A549 treated with CpdA at 1 μM for 4 hours (cell line): ENCODE measurements at places on chromosomes 12 and 14. TPM values are rescaled to one million over a fixed set of nuclear protein-coding genes. Genes with fewer than 3 reads are reported as not detected.

The REP15 gene
- total RNA-seq, result 0.28 to 0.97 TPM (median 0.48 TPM) in 5 replicates

The PNMA1 gene
- 55.7 to 62.5 TPM (median 59.4 TPM) in 5 replicates for total RNA-seq

The MDP1 gene
- 28.2 to 30.5 TPM (median 28.9 TPM) in 5 replicates for total RNA-seq

The TRPV4 gene
- total RNA-seq, result 0.07 to 0.11 TPM (median 0.09 TPM) in 4 of 5 replicates, not detected in the other

The IKZF4 gene
- 2.1 to 3.1 TPM (median 2.6 TPM) in 5 replicates for total RNA-seq

The COX8C gene
- total RNA-seq, result not detected in 5 replicates

The ADCY6 gene
- 11.0 to 17.3 TPM (median 14.5 TPM) in 5 replicates for total RNA-seq

The IKBIP gene
- total RNA-seq, result 65.6 to 78.2 TPM (median 68.1 TPM) in 5 replicates

The ANG gene
- 7.5 to 12.2 TPM (median 10.6 TPM) in 5 replicates for total RNA-seq

The GAS2L3 gene
- total RNA-seq, result 7.0 to 10.2 TPM (median 8.4 TPM) in 5 replicates

The PMCH gene
- 0.07 TPM in 1 of 5 replicates, not detected in the others for total RNA-seq

The ADAMTS20 gene
- total RNA-seq, result not detected in 5 replicates

The RNU4-1 gene
- 18.3 TPM in 1 of 5 replicates, not detected in the others for total RNA-seq

The PRMT5 gene
- 106 to 126 TPM (median 120 TPM) in 5 replicates for total RNA-seq

The IAPP gene
- not detected in 5 replicates for total RNA-seq

The INHBE gene
- 0.07 to 0.20 TPM (median 0.13 TPM) in 4 of 5 replicates, not detected in the other for total RNA-seq

The TMEM121 gene
- total RNA-seq, result 3.2 to 9.7 TPM (median 9.0 TPM) in 5 replicates

The KRT6B gene
- 0.06 TPM in 1 of 5 replicates, not detected in the others for total RNA-seq

The MANSC1 gene
- 3.8 to 4.8 TPM (median 3.9 TPM) in 5 replicates for total RNA-seq
